ENCODE measurements at places on chromosomes 16 and 17.

DNA sequence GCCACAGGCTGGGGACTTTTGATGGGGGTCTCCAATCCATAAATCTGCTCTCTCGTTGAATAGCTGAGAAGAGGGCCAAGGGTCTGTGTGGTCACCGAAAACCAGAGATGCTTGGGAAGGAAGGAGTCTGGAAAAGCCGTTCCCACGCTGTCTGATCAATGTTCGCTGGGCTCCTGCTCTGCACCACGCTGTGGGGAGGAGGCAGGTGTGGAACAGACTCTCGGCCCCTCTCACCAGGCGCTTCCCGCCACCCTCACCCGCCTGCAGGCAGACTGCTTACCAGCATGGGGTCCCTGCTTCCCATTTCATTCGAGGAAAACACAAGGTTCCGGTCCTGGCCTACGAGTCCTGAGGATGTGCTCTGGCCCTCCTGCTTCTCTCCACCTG lies 702 bp upstream of the ALDH3A1 start:
- DNase-seq: no peak

- DNase-seq: no peak
Measured at GRCh38 chr17:75921596-75921995, 16.9 kb upstream of the MRPL38 start.

DNA sequence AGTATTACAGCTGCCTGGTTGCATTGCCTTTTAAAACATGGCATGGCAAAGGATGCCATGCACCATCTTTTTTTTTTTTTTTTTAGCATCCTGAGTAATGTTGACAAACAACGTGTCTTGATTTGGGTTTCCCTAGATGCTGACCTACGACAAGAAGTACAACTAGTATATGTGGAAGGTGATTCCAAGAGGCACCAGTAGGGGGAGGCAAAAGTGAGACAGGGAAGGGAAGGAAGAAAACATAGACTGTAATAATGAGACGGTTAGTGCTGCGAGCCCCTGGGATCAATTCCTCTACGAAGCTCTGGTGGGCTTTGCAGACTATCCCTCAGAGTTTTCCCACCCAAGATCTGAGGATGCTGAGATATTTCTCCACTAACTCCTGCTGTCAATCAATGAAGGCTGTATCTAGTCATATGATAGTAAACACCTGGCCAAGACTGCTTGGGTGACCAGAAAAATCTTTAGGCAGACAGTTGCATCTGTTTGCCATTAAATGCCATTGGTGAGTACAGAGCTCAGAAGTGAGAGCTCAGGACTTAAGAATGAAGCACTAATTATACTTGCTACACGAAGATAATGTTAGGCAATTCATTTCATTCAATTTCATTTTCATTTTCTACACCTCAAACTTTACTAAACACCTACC lies 458.6 kb upstream of the GOT2 start:
- no peak for DNase-seq

GRCh38 chr17:14436266-14436665 lies 135.4 kb downstream of the HS3ST3B1 start:
- DNase-seq: no peak

- no peak for DNase-seq
Measured at GRCh38 chr16:23286131-23286532, 16.0 kb upstream of the SCNN1B start.

- DNase-seq: no peak
Measured at GRCh38 chr17:57665128-57665527, 80.0 kb downstream of the CCDC182 start.

DNA sequence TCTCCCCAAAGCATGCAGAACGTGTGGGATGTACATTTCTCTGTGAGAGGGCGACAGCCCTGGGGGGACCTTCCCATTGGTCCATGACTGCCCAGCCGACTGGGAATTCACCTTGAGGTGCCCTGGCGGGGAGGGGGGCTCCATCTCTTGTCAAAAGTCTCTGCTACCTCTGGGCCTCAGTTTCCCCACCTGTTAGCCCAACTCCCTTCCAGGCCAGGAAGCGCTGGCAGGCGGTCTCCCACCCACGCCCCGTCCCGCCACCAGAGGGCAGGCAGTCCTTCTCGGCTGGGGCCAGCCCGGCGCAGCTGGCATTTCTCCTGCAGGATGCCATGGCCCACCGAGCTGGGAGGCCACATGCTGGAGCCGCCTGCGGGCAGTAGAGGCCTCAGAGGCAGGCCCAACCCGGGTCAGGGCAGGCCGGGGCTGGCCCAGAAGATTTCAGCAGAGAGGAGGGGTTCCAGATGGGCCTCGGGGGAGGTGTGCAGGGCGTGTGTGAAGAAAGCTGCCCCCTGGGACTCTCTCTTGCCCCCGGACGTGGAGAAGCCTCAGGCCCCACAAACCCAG lies 16.6 kb downstream of the CD7 start:
- DNase-seq: peak; percentile 67
